ENCODE measurements at places on chromosomes 13 and 19.

GRCh38 chr19:518598-519231 is 11.4 kb downstream of the TPGS1 start:
- no peak for DNase-seq

GRCh38 chr13:25806264-25806974 is 245.4 kb downstream of the SHISA2 start:
- no peak for DNase-seq

- DNase-seq = no peak
Observed at GRCh38 chr19:33669376-33669775, 47.6 kb downstream of the CHST8 start.

- DNase-seq = no peak
Observed at GRCh38 chr19:582497-583197, 7.0 kb upstream of the HCN2 start.

DNA sequence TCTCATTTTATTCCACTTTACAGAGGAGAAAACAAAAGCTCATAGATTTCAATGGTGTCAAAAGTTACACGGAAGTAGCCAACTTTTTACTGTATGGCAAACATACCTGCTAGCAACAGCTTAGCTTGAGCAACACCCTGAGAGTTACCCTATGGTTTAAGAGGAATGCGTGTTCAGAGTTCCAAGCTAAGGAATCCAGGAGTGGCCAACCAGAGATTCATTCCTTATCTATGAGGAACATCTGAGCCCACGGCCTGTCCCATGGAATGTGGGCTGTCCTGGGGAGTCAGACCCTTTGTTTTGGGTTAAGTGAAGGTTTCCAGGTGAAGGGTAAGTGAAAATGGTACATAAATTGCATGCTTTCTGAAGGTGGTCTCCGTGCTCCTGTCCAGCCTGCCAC is 67.5 kb downstream of the STARD13 start:
- DNase-seq = no peak

DNA sequence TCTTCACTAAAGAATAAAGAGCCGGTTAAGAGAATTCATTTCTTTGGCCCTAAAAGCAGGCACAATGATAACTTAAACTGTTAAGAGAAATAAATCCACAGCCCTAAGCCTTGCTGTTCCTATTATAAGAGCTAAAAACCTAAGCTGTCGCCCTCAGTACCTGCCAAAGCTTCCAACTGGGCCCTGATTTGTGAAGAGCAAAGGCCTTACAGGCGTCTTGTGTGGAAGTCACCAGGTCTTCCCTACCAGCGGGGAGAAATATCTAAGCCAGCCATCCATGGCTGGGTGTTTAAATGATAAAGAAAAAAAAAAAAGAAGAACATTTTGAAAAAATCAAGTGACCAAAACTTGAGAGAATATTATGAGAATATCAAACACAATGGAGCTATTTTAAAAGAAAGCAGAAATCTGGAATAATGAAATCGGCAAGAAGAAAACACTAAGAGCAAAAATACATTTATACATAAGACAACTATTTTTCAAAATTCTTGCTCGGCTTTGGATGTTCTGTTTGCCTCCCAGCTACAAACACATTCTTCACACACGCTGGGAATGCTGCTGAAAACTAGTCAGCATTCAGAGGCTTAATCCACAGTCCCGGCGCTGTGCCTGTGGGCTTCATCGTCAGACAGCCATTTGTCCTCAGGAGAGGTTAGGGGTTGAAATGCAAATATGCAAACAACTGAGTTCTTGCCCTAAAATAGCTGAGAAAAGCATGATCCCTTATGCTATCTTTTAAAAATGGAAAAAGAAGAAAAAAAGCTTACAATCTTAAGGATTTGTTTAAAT is 89.8 kb upstream of the LSM14A start:
- DNase-seq = no peak

GRCh38 chr13:112916296-112916695 is 52.7 kb upstream of the MCF2L start:
- DNase-seq = no peak

GRCh38 chr13:21071015-21071414 is 9.6 kb upstream of the LATS2 start:
- DNase-seq = no peak

GRCh38 chr13:95182570-95183265 is 118.5 kb downstream of the ABCC4 start:
- no peak for DNase-seq

GRCh38 chr13:29925457-29926097 is 75.2 kb upstream of the UBL3 start:
- no peak for DNase-seq

DNA sequence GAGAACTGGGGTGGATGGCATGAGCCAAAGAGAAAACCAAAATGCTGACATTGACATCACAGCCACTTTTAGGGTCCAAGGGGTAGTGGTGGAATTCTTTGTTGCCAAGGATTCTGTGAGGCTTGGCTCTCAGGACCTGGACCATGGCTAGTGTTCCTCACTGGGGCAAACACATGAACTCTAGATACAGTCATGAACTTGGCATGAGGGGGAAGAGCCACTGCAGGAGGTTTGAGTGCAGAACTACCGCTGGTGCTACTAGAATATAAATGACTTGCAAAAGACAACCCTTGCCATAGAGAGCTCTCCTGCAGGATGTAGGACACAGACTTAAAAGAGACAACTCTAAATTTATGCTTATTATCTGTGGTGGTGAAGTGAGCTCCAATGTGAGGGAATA is 29.8 kb upstream of the FRY start:
- no peak for DNase-seq

DNA sequence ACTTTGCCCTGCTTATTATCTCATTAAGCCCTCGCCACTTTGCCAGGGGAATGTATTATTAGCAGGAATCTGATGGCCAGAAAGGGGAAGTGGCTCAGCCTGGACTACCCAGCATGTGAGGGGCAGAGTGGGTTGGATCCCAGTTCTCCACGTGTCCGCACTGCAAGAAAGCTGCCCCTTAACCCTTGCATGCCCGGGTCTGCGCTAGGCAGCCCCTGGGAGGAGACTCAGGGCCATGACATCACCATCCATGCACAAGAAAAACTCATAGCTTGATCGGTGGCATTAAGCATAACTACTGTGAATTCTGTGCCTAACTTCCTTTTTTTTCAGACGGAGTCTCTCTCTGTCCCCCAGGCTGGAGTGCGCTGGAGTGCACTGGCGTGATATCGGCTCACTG is 8.9 kb downstream of the CACNG8 start:
- no peak for DNase-seq

GRCh38 chr13:111595791-111596190 is 275.3 kb downstream of the TEX29 start:
- DNase-seq = no peak

- DNase-seq = no peak
Observed at GRCh38 chr13:27619093-27619727, 1.1 kb downstream of the LNX2 start.

Data from T-helper 2 cell treated with Interferon-gamma antibody and Interleukin-4, amounts not matched to agents 5 μg/mL and 100 μg/mL, for 36 hours (primary cell).